ENCODE measurements at places on chromosomes 7 and 10.

DNA sequence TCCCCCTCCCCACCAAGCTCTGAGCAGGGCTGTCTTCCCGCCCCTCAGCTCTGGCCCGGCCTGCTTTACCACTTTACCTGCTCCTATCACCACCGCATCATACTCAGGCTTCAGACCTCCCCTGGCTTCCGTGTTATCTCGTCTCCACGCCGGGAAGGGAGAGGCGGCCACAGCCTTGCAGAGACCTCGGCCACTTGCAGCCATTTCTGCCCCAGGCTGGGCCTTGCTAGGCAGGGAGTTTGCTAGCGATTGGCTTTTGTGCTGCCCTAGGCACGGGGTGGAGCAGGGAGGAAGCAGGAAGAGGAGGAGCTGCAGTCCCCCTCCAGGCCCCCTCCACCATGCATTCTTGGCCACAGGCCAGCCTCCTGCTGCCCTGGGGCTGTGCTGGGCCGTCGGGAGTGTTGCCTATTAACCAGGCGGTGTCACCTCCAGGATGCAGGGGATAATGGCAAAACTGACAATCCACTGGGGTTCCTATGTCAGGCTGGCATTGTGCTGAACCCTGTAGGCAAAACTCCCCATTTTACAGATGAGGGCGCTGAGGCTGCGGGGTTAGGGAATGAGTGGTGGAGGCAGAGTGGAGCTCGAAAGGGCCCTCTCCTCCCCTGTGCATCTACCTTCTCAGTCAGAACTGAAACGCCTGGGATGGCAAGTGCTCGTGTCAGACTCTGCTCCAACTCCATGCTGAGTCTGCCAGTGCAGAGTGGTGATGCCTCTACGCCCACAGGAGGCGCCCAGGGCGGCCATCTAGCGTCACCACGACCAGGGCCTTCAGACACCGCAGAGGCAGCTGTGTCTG lies at the start of gene PYROXD2:
Gene PYROXD2, minus strand, starts transcription at position 251 of the 799 bp plus-strand sequence. Its CDS starts 47 bp downstream, at position 204.
- peak; percentile 89 for DNase-seq

DNA sequence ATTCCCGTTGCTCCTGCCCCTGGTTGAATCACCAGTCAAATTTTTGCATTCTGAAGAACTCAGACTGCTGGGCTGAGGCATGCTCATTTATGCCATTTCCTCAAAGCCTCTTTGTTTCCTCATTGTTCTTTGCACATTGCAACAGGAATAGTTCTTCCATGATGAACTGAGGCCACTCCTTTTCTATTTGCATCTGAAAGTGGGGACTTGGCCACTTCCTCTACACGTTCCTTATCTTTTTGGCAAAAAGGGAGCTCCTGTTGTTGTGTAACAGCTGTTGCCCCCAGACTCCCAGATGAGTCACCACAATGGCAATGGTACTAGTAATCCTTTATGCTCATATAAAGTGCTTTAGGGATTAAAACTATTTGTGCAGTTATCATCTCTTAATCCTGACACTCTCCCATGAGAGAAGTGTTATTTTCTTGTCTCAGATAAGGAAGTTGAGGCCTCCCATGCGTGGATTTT lies 20.1 kb upstream of the ITPRID1 start:
- DNase-seq, result peak; percentile 66

DNA sequence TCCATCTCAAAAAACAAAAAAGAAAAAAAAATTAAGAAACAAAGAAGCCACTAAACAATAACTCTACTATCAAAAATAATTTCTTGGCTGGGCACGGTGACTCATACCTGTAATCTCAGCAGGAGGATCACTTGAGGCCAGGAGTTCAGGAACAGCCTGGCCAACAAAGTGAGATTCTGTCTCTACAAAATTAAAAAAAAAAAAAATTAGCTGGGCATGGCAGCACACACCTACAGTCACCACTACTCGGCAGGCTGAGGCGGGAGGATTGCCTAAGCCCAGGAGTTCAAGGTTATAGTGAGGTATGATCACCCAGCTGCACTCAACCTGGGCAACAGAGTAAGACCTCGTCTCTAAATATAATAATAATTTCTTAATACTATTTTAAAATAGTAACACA lies 69.0 kb downstream of the PARD3 start:
- DNase-seq, result no peak

- no peak for DNase-seq
Measured at GRCh38 chr10:79345241-79346011, 1.8 kb upstream of the PPIF start.

GRCh38 chr10:58588673-58589265 lies 76.1 kb downstream of the BICC1 start:
- DNase-seq, result no peak

DNA sequence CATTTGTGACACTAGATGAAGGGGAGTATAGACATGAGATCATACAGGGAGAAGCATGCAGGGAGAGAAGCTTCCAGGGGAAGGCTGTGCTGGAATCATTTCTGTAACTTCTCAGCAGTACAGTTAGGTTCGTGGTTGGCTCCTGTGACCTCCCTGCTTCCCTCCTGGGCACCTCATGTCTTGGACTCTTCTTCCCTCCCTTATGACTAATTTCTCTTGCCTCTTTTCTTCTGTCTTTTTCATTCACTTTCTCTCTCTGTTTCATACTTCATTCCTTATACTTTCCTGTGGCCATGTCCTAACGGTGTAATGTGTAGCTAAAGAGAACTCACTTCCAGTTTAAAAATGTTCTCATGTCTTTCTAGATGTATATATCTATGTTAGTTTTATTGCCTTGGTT lies 19.1 kb upstream of the HKDC1 start:
- no peak for DNase-seq

DNA sequence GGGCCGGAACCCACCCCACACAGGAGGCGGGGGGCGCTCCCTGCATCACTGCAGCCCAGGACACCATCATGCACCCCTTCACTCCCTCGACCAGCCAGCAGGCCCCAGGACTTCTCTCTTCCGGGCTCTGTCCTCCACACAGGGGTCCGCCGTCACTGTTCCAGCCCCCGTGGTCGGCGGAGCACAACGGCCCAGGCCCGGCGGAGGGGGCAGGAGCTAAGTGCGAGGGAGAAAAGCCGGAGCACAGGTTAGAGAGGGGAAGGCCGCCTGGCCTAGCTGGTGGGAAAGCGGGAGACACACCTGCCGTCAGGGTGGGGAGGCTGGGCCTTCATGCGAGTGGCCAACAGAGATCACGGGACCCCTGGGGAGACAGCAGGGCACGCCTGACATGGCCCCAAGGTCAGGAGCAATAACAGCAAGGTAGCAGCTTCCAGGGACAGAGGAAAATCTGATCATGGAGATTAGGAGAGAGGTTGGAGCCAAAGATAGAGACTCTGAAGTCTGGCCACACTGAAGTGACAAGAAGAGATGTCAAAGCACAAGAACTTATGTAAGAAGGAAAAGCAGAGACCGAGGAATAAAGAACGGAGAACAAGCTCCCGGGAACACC lies 151.1 kb downstream of the MAD1L1 start:
- DNase-seq, result no peak

DNA sequence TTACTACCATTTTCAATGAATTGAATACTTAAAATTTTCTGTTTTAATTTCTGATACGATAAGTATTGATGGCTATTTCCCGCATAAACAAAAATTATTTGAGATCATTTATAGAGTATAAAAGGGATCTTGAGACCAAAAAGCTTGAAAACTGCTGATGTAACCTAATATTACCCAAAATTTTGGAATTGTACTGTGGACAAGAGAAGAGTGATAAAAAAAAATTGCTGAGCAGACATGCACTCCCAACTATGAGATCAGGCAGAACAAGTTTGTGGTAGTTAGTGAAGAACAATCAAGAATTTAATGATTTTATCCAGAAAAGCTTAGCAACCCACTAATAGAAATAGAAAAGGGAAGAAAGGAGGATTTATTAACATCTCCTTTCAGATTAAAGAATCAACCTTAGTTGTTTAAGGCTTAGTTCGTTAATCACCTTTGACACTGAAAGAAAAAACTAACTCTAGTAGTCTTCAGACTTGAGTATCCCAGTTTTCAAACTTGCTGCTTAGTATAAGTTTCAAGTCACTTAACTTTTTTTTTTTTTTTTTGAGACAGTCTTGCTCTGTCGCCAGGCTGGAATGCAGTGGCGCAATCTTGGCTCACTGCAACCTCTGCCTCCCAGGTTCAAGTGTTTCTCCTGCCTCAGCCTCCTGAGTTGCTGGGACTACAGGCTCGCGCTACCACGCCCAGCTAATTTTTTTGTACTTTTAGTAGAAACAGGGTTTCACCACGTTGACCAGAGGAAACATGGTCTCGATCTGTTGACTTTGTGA lies 50.6 kb upstream of the ZC3HAV1 start:
- DNase-seq, result peak; percentile 64

GRCh38 chr10:14296065-14296709 lies 34.5 kb downstream of the FRMD4A start:
- DNase-seq, result peak; percentile 94

- DNase-seq, result no peak
Measured at GRCh38 chr10:13784067-13784466, 197.3 kb downstream of the PRPF18 start.

- no peak for DNase-seq
Measured at GRCh38 chr10:12586741-12587140, 237.4 kb downstream of the CAMK1D start.

DNA sequence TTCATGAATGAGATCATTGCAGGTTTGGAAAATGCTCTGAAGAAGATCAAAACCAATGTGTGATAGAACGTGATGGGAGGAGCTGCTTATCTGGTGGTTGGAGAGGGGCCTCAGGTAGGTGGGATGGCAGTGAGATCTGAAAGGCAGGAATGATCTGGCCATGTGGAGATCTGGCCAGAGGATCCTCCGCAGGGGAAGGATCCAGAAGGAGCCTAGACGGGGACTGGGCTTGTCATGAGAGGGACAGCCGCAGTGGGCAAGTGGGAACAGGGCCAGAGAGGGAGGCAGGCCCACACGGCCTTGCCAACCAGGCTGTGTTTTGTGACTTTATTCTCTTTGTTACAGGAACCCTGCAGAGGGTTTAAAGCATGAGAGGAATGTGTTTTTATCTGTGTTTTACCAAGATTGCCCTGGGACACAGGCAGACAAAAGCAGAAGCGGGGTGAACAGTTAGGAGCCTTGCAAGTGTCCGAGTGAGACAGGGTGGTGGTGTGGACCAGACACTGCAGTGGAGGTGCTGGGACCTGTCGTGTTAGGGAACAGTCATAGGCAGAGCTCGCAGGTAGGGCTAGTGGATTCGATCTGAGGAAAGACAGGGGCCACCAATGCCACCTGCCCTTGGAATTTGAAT lies 66.6 kb downstream of the TLL2 start:
- DNase-seq, result no peak

- peak; percentile 23 for DNase-seq
Measured at GRCh38 chr7:51066405-51066882, 250.2 kb downstream of the COBL start.

- no peak for DNase-seq
Measured at GRCh38 chr10:100895346-100895745, 17.4 kb upstream of the SLF2 start.

GRCh38 chr7:111554086-111554485 lies 8.2 kb downstream of the IMMP2L start:
- no peak for DNase-seq

- DNase-seq, result no peak
Measured at GRCh38 chr10:97333351-97333600, 1.3 kb downstream of the FRAT2 start.

GRCh38 chr7:43669286-43670081 lies 59.8 kb downstream of the COA1 start:
- no peak for DNase-seq

DNA sequence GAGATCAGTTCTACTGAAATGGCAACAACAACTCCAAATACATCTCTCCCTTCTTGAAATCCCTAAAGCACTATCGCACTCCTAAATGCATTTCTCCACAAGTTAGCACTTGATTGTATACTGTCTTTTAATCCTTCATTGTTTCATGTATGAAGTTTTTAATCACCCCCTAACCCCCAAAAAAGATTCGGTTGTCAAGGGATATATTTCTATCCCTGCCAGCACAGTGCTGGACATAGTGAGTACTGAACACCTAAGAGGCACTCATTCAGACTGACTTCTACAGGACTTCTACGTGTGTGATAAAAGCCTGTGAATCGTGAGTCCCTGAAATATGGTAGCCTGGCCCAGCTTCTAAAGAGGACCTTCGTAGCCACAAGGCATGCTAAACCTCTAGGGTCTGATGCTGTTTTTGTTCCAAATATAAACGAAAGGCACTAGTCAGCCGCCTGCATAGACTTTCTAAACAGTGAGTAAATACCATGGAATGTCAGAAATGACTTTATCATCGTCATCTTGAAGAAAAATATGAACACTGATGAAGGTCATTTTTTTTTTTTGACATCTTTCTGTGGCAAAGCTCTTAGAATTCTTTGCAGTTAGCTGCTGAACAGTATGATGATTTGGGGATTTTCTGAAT lies 14.6 kb upstream of the ZSCAN21 start:
- DNase-seq, result no peak

- no peak for DNase-seq
Measured at GRCh38 chr10:132588301-132589013, 50.9 kb downstream of the INPP5A start.

- peak; percentile 84 for DNase-seq
Measured at GRCh38 chr10:63720072-63720537, 198.9 kb downstream of the REEP3 start.

- DNase-seq, result peak; percentile 43
Measured at GRCh38 chr7:154409703-154410311, 357.6 kb downstream of the DPP6 start.

- no peak for DNase-seq
Measured at GRCh38 chr7:53947732-53948131, 594.4 kb upstream of the VSTM2A start.

DNA sequence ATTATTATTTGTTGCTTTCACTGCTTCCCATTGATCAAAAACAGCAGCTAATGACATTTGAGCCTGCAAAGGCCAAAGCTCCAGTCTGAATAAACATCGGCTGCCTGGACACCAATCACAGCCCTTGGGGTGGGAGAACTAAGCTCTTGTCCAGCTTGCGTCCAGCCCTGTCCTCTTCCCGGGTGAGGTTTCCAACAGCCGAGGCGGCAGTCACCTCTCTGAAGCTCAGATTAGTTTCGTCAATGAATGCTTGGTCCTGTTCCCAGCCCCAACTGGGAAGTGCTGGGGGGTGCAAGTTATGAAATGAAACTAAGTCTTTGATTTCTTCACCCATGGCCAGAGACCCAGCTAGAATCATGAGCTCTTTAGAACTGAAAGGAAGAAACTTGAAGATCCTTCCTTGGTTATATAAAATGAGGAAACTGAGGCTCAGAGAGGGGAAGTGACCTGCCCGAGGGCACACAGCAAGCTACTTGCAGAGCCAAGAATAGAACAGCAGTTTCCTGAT lies 114.0 kb upstream of the TCF7L2 start:
- DNase-seq, result no peak

DNA sequence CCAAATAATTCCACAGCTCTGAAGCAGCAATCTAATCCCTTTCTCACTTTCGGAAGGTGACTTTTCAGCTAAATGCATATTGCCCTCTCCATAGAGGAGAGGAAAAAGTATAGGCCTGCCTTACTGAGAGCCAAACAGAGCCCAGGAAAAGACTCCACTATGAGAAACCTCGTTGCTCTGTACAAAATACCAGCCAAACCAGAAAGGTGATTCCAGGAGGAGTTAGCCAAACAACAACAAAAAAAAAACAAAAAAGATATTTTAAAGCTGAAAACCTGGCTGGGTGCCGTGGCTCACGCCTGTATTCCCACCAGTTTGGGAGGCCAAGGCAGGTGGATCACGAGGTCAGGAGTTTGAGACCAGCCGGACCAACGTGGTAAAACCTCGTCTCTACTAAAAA lies 70.5 kb downstream of the HOXA1 start:
- DNase-seq, result no peak

GRCh38 chr7:25286756-25287155 lies 58.5 kb upstream of the NPVF start:
- DNase-seq, result no peak

GRCh38 chr7:99422186-99422585 lies 13.4 kb downstream of the BUD31 start:
- DNase-seq, result no peak

- no peak for DNase-seq
Measured at GRCh38 chr7:121410829-121411596, 14.9 kb upstream of the FAM3C start.

Data from Caco-2 (cell line).